ENCODE measurements at places on chromosomes 1 and 21.
A peak's percentile ranks its signal among the peaks of the same experiment; 100 is the strongest.

DNA sequence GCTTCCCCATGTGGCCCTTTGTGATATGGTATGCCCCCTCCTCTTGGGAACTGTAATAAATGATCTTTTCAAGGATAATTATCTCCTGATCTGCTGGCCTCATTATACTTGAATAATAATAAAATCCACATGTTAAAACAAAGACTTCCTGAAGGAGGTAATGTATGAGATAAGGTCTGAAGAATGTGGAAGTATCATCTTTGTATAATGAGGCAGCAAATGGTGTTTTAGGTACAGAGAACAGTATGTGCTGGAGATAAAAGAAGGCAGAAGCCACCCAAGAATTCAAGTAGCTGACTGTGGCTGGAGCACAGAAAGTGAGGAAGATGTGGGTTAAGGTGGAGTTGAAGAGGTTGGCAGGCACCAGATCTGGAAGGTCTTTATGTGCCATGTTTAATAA is 12.8 kb upstream of the COG2 start:
- DNase-seq = no peak

GRCh38 chr21:31110430-31110829 is 72.2 kb upstream of the KRTAP19-8 start:
- DNase-seq = no peak

- no peak for DNase-seq
These were observed 37.2 kb upstream of the C1orf115 start for GRCh38 chr1:220652995-220653394.

- no peak for DNase-seq
These were observed 230.8 kb upstream of the CACYBP start for GRCh38 chr1:174768949-174769348.

DNA sequence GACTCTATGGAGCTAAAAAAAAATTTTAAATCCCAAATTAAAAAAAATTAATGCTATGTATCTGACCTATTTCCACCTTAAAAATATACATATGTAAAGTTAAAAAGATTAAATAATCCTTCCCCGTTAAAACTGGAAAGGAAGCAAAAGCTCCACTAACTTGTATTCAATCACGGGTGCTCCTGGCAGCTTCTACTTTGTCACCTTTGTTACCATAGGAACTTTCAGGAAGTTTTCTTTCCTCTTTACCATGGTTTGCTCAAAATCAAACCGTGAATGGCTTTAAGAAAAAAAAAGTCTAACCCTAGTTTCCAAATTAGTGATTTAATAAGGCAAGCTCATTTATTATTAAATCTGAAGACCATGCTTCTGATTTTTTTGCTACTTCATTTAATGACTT is 3.5 kb downstream of the GPATCH2 start:
- DNase-seq = no peak

GRCh38 chr1:28877132-28877781 is 37.1 kb upstream of the EPB41 start:
- peak; percentile 41 for DNase-seq

GRCh38 chr1:175540896-175541645 is 202.3 kb downstream of the TNR start:
- no peak for DNase-seq

GRCh38 chr1:52127181-52128180 is 14.4 kb upstream of the ZFYVE9 start:
- DNase-seq = no peak

DNA sequence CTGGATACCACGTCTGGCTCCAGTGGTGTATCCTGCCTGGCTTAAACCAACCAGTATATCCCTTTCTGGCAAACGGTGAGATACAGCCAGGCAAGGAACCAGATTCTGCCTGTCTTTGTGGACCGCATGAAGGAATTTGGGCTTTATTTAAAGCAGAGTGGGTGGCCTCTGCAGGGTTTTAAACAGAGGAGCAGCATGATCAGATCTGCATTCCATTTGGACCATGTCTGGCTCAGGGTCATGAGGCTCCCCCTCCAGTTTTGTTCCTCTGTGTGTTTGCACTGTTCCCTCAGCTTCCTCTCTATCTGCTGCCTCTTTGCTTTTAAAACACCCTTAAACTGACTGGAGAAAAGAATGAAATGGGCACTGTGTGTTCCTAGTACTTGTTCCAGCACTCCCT is 195.0 kb downstream of the GIPC2 start:
- no peak for DNase-seq

GRCh38 chr1:80214888-80215540 is 1208.5 kb upstream of the ADGRL4 start:
- DNase-seq = no peak

DNA sequence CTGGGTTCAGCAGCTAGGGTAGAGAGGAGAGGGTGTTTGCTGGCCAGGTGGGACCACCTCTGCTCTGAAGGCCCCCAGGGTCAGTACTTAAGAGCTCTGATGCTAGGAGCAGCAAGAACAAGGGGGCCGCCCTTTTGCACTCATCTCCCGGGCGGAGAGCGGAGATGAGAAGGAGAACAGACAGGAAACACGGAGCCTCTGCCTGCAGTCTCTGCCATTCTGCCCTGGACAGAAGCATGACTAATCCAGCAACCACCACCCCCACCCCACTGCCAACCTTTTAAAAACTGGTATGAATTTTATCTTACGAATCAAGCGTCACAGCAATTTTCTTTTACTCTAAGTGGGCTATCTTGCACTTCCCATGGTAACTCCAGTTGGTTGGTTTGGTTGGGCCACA is 34.5 kb downstream of the PARP1 start:
- DNase-seq = no peak

DNA sequence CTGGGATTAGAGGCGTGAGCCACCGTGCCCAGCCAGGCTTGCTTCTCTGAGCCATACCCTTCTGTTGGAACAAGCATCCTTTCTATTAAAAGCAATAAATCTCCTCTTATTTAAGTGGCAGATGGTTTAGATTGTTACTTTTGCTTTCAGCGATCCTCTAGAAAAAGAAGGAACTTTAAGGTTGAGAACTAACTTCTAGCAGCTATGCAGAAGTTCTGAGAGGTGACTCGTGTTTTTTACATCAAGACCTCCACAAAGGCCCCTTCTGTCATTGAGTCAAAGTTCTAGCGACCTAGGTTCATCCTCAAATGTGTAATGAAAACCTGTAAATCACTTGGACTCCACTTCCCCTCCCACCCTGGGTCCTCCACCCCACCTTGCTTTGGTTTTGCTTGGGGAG is 30.8 kb downstream of the PLEKHO1 start:
- no peak for DNase-seq

- DNase-seq = no peak
These were observed 7.0 kb downstream of the NFIA start for GRCh38 chr1:61089338-61089737.

- DNase-seq = no peak
These were observed 6.0 kb downstream of the TOR1AIP1 start for GRCh38 chr1:179888071-179888470.

GRCh38 chr1:172239901-172240300 is 180.6 kb upstream of the C1orf105 start:
- DNase-seq = no peak

DNA sequence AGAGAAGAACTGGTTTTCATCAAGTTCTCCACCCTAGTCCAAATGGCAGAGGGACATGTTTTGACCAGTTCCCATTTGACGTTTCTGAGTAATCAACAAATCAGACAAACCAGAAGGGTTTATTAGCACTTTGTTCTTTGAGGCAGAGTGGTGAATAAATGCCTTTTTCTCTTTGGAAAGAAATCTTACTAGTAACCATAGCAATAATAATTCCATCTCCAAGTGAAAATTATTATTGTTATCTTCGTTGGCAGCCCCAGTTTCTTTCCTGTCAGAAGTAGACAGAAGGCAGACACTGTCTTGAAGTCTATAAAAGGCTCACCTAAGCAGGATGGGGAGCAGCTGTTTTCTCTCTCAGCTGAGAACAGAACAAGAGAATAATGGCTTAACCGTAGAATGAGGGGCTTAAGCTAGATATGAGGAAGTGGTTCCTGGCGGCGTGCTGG is 391.6 kb downstream of the PBX1 start:
- no peak for DNase-seq

DNA sequence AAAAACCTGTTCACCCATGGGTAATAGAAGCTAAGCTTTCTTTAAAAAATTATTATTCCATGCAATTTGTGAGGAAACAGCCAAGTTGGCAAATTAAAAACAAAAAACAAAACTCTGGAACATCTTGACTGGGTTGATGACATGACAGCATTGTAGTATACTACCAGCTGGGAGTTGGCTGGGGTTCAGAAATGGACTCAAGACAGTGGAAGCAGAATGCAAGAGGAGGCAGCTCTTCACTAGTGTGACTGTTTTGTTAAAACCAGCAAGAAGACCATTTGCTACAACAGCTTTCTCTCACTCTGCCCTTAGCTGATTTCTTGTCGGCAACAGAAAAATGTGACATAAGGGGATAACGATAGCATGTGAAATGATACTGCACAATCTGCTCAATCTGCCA is 1298.9 kb upstream of the ADGRL4 start:
- DNase-seq = no peak

DNA sequence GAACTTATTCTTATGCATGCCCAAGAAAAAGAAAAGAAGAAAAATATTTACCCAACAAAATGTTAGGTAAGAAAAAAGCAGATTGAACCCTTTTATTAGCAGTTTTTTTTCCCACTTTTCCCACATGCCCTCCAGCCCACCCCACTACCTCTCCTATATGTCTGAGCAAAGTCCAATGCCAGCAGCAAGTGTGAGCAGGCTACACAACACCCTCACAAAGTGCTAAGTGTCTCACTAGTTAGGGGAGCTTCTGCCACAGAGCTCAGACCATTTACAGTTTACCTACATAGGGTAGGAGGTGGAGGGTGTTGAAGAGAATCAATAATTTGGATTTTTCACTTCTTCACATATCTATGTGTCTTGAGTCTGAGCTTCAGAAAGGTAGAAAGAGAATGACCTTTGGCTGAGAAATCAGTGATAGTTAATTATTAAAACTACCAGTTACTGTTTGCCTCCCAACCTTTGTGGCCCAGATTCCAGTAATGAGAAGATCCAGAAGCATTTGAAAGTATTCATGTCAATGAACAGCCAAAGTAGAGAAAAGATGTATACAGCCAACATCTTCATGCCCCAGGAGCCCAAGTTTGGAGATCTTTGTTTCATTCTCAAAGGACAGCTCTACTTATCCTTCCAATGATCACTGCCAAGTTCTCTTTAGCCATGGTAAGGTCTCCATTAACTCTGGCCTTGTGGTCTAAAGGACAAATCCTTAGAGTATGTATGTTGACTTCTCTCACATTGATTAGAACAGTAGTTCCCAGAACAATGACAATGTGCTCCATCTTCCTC is 26.2 kb downstream of the OR10J5 start:
- DNase-seq = no peak

- DNase-seq = peak; percentile 32
These were observed 35.8 kb downstream of the SLC2A1 start for GRCh38 chr1:42922687-42923366.

DNA sequence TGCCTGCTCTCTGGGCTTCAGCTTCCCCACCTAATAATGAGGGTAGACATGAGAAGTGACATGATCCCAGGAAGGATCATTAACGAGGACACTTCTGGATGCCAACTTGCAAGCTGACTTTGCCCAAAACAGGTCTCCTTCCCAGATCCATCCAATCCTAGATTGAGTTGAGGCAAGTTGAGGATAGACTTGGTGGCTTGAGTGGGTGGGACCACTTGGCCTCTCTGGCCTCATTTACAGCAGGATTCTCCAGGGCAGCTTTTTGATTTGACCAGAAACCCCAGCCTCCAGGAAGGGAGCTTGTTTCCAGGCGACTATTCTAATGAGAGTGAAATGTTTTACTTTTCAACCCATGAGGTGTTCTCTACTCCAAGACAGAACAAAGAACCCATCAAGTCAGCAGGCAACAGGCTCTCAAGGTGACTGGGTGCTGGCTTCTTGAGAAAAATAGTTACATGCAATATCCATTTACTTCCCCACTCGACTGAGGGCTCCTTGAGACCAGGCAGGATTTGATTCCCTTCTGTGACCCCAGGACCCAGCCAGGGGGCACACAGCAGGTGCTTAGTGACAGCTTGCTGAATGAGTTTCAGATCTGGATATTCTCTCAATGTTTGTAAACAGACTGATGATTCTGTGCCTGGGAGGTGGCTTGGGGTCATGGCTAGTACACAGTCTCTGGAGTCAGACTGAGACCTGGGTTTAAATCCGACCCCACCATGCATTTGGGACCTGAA is 128.2 kb downstream of the DMRTB1 start:
- no peak for DNase-seq

DNA sequence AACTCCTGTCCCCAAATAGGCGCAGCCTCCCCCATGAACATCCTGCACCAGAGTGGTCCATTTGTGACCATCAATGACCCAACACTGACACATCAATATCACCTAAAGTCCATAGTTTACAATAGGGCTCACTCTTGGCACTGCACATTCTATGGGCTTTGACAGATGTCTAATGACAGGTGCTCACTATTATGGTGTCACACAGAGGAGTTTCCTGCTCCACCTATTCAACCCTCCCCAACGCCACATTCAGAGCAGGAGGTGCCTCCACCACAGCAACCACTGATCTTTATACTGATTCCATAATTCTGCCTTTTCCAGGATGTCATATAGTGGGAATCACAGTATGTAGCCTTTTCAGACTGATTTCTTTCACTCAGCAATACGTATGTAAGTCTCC is 24.2 kb downstream of the GNG4 start:
- no peak for DNase-seq

DNA sequence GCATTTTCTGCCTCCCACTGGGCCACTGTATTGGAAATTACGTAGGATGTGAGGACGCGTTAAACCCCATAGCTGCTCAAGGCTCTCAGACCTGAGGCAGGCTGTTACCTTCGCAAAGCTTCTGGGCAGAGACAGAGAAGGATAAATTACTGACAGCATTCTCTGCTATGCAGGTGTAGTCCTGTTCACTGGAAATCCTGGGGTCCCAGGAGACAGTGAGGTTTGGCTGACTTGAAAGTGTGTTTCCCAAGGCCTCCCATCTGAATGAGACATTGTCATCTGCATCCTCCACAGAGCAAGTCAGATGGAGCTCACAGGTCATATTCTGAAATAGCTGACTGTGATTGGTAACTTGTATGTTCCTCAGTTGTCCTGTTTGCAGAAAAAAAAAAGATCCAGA is 32.0 kb downstream of the SLAMF6 start:
- no peak for DNase-seq

DNA sequence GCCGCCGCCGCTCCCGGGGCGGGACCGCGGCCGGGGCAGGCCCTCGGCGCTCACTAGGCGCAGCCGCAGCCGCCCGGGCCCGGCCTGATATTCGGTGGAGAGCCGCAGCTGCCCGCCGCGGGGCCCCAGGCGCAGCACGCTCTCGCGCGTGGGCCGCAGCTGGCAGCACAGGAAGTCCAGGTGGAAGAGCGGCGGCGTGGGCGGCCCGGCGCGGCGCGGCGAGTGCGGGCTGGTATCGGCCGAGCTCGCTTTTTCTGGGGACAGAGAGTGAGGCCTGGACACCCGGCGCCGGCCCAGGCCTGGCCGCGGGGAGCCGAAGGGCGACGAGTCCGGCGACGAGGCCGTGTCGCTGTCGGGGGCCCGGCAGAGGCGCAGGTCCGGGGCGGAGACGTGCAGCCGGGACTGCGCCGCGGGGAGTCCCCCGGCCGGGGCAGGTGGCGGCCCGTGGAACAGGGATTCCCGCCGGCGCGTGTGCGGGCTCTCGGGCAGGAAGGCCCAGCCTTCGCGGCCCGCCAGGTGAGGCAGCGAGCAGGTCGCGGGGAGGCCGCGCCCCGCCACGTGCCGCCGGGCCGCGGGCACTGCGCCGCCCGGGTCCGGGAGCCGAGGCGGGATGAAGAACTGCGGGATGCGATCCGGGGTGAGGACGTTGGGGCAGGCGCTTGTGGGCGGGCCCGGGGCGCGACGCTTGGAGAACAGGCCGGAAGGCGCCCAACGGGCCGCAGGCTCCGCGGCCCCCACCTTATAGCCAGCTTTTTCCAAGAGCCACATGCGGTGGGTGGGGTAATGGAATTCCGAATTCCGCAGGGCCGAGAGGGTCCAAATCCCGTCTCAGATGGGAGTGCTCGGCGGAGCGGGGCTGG is 1.2 kb downstream of the C2CD4D start:
- DNase-seq = no peak

Data from stimulated activated CD8-positive, alpha-beta memory T cell treated with anti-CD3 and anti-CD28 coated beads, Interleukin-15, amount 100 ng/mL, for 48 hours (primary cell).